Fibroblast of skin of scalp (primary cell): ENCODE measurements at places on chromosomes 5 and 9.
A peak's percentile ranks its signal among the peaks of the same experiment; 100 is the strongest.

DNA sequence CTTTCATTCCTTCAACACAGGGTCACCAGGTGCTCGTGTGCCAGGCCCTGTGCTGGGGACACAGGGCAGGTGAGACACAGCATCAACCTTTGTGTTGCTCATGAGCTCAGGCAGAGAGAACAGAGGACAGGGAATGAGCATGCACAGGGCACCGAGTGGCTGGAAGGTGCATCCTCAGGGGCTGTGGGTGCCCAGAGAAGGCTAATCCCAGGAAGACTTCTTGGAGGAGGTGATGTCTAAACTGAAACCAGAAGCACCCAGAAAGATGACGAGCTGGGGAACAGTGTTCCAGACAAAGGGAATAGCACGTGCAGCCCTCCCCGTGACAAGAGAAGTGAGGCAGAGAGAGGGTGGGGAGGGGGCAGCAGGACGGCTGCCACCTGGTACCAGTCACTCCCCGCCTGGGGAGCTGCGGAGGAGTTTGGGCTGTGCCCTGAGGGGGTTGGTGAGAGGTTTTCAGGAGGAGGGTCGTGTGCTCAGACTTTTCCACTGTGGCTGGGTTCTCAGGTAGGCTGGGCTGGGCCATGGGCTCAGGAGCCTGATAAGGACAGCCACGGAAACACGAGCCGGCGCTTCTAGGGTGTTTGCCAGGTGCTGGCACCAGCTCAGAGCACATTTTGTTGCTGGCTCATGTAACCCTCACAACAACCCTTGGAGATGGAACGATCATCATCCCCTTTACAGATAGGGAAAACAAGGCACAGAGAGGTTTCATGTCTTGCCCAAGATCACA, 46.0 kb downstream of the HMCN2 start:
- DNase-seq, result no peak

DNA sequence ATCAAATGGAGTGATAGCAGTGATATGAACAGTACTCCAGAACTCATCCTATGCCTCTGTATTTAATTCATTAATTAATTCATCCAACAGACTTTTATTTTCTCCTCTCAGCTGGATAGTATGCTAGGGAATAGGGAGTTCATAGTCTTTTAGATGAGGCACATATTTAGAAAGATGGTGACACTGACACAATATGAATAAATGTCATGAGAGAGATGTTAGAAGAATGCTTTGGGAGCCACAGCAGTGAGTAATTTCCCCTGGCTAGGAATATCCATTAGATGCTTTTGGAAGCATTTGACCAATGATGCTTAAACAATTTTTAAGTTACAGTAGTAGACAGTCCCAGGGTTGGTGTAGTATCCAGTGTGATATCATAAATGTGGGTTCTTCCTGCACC, 428.7 kb upstream of the SGCD start:
- peak; percentile 90 for DNase-seq

DNA sequence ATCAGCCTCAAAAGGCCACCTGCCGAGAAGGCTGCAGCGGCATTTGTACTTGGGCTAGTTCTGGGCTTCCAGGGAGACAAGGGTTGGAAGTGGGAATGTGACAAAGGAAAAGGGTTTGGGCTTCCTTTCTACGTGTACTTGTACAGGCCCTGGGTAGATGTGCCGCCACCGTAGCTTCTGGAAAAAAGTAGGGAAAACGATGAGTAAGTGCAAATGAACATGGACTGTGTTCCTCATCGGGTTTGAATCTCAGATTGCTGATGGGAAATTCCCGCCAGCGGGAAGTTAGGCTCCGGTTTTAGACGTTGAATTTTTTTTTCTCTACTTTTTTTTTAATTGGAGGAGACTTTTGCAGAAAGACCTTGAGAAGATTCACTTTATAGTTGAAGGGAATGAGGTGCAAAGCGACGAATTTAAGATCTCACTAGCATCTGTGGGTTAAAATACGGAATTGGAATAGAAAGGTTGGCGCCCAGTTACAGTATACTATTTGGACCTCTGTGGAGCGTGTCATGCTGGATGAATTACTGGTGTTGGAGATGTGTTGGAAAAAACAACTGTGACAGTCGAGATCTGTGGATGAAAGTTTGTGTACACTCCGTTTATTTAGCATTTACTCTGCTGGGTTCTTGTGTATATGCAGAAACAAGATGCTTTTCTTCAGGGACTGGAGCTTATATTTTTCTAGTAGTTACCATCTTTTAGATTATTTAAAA, 1.2 kb downstream of the G3BP1 start:
- peak; percentile 23 for DNase-seq

- DNase-seq, result peak; percentile 59
Observed at GRCh38 chr5:123012321-123012720, 24.2 kb downstream of the PPIC start.

DNA sequence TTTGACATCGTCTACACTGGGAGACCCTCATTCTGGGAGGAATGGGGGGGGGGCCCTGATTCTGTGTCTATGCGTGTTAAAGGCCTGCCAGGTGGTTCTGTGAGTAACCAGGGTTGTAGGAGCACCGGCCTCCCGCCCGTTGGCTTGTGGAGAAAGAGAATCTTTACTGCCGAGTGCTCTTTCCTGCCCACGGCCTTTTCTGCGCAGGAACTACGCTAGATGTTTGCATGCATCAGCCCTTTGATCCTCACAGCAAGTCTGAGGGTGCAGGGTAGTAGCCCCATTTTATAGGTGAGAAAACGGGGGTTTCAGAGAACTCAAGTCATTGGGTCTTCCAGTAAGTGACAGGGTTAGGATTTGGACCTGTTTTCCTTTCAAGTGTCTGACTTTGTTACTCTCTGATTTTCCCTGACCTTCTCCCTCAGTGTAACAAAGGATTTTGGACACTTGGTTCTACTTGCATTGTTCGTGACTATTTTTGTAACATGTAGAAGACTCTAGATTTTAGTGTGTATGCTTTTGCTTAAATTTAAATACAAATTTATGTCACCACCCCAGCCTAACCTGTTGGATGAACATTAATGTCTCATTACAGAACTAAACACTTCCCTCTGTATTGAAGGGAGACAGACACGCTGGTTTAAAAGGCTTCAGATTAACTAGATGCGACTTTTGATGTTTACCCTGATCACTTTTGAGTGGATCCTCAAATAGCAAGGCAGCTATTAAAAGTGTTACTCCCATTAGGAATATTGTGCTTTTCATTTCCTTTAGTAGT, 22.0 kb downstream of the MAST4 start:
- no peak for DNase-seq

DNA sequence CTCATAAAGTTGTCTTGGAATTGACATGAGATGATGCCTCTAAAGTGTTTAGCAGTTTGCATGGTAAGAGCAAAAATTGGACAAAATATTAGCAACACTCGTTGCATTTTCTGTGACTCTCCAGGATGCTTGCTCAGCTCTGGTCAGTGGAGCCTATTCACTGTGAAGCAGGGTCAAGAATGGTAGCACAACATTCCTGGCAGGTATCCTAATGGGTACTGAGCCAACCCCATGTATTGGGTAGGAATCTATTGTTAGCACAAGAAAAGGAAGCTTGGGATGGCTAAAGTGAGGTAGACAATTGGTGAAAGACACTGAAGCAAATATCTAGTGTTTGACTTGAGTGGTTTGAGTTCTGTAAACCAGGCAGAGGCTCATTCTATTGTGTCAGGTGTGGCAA, 10.4 kb upstream of the ACTBL2 start:
- DNase-seq, result no peak
